Nucleus accumbens (tissue), 56 donors: ENCODE measurements at places on chromosomes 1 and 21.
A peak's percentile ranks its signal among the peaks of the same experiment; 100 is the strongest.

GRCh38 chr1:76940571-76941335, 73.5 kb downstream of the ST6GALNAC5 start:
- DNase-seq: no peak

GRCh38 chr1:159829273-159829634, 2.6 kb downstream of the SLAMF8 start:
- no peak for DNase-seq

GRCh38 chr21:25903607-25904006, 168.8 kb downstream of the GABPA start:
- no peak for DNase-seq

DNA sequence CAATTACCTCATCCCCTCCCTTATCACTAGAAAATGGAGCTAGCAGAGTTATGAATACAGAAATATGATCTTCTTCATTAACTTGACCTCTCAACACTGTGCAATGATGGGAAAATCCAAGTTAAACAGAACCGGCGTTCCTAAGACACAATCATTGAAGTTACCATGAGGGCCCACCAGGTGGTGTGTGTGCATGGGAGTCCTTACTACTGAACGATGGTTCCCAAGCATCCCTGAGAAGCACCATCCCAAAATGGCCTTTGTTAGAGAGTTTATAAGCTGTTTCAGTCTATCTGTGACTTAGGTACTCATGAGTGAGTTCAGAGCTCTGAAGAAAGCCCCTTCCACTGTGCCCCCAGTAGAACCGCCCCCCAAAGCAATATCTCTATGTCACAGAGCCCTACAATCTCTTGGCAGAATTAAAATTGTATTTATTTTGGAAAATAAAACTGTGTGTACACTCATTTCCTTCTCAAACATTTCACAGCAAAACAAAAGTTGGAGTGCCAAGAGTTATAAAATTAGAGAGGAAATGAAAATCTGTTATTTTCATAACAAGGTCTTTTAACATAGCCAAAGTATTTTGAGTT, 56.8 kb downstream of the PLD5 start:
- DNase-seq: peak; percentile 29

GRCh38 chr1:207993477-207994445, 82.8 kb upstream of the CD34 start:
- no peak for DNase-seq

GRCh38 chr1:44672254-44672955, 1.9 kb downstream of the TMEM53 start:
- no peak for DNase-seq

DNA sequence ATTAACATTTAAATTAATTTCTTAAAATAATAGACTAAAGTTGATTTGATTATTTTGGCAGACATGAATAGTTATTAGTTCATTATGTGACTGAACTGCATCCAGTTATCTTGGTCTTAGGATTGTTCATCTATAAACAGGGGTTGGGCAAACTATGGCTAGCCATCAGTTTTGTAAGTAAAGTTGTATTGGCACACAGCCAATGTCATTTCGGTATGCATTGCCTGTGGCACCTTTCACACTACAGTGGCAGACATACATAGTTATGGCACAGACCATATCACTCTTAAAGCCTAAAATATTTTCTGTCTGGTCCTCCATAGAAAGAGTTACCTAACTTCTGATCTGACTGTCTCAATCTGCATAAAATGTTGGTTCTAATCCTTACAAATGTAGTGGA, 27.2 kb downstream of the ADGRL2 start:
- DNase-seq: no peak

DNA sequence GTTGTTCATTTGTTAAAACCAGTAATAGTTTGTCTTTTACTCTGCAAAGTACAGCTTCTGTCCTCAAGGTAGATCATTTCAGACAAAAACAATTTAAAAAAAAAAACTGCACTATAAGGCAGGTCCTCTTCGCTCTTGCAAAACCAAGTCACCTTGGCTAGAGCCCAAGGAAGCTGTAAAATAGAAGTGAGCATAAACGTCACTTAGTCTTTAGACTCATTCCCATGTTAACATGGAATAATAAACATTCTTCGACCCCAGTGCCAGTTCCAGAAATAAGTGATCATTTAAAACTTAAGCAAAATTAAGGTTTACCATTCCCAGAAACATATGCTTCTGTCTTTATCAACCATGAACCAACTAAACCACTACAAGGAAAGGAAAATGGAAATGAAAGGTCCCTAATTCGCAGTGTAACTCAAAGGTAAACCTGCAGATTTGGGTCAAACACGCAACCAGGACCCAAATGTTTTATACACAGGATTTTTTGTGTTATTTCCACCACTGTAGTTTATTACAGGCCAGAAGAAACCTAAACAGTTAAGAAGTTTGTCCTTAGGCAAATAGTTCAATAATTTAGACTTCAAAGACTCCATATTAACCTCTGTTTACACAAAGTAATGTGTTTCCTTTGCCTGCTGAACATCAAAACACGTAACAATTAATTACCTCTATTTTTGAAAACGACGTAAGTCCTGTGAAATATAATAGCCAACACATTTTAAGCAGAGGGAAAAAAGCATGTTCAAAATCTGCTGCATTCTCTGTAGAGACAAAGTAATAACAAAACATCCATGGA, 54.6 kb downstream of the TGFBR3 start:
- no peak for DNase-seq

- no peak for DNase-seq
Observed at GRCh38 chr21:15000081-15000480, 64.7 kb downstream of the NRIP1 start.

DNA sequence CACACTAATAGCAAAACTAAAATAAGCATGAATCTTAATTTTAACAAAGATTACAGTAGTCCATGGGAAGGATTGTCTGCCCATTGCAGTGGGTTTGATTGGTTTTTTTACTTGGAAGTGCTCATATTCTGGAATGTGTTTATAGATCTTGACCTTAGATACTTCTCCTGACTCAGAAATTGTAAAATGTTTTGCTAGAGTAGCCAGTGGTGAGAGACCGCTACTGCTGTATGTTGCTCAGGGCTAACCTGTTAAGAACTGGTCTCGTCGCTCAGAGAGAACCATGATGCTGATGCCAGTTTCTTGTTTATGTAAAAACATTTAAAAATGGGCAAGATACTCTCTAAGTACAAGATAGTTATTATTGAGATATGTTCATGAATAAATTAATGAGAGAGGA, 99.9 kb downstream of the ROR1 start:
- DNase-seq: no peak

DNA sequence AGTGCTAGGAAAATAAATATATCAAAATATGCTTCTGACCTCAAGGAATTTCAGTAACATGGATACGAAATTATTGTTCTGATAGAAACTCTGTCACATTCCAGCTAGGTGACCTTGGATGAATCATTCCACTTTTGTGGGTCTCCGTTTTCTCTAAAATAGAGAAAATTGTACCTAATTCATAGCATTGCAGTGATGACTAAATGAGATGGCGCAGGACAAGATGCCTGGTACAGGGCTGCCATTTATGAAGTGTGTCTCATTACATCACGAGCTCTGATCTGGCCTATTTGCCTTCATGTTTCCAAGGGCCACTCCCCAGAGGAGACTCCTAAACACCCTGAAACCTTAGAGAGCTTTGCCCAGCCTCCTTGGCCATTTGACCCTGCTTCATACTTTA, 480.0 kb upstream of the USP24 start:
- no peak for DNase-seq

GRCh38 chr21:43909741-43910400, 44.8 kb downstream of the AGPAT3 start:
- no peak for DNase-seq

DNA sequence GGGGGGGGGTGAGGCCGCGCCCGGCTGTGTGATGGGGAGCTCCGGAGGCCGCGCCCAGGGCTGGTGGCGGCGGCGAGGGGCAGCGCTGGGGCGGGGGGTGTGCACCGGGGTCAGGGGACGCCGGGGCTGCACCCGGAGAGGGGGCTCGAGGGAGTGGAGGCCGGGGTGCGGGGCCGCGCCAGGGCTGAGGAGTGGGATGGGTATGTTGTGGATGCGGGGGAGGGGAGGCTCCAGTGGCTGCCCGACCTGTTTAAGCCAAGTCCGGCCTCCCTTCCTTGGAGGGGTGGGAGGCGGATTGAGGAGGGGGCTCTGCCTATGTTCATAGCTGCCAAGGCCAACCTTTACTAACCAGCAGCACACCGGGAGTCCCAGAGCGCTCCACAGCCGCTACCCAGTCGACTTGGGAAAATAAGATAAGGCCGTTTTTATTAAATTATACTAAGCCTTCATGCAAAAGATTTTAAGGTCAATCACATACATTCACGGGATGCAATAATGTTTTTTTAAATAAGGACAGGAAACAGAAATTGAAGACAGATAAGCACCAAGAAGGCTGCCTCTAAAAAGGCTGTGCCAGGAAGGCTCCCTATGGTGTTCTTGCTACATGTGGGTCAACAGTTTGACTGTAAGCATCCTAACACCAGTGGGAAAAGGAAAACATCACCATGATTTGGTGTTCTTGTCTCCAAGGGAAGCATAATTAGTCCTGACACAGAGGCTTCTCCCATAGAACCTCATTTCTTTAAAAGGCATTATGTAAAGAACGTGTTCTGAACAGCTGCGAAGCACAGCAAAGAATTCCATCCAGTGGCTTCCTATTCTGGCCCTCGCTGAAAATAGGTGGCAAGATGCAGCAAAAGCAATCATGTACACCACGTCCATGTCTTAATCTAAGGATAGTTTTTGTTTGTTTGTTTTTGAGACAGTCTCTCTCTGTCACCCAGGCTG, 626 bp upstream of the HLCS start:
- DNase-seq: no peak

- no peak for DNase-seq
Observed at GRCh38 chr1:72892461-72892860, 610.1 kb upstream of the NEGR1 start.

- no peak for DNase-seq
Observed at GRCh38 chr1:51463561-51463960, 55.5 kb downstream of the EPS15 start.

- no peak for DNase-seq
Observed at GRCh38 chr1:997993-998744, 1.7 kb downstream of the HES4 start.

DNA sequence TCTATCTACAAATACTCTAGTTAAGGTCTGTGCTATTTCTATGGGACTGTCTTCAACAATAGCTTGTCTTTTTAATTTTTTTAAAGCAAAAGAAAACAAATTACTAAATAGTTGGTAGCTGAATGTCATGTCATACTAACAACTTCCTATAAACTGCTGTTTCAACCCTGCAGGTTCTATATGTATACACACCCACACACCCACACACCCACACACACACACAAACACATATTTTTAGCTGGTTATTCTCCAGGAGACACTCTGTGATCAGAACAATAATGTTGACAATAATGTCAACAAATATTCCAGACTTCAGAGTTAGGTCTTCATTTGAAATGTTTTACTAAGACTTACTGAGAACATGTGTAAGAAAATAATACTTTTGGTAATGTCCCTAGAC, 66.7 kb downstream of the AK5 start:
- no peak for DNase-seq

- DNase-seq: no peak
Observed at GRCh38 chr1:115790356-115790755, 21.8 kb upstream of the CASQ2 start.

DNA sequence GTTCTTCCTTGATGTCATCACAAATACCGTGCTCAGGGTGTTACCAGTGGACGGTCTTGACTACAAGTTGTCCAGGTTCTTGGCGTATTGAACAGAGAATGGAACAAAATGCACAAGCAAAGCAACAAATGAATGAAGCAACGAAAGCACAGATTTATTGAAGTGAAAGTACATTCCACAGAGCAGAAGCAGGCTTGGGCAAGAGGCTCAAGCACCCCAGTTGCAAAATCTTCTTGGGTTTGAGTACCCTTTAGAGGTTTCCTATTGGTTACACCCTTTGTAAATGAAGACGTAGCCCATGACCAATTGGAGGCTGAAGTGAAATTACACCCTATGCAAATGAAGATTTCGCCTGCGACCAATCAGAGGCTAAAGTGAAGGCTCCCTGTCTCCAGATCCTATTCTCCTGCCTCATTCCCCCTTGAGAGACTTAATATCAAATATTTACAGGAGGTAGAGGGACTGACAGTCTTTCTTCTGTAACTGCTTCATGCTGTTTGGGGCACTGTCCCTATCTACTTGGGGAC, 38.3 kb downstream of the YY1AP1 start:
- DNase-seq: no peak

DNA sequence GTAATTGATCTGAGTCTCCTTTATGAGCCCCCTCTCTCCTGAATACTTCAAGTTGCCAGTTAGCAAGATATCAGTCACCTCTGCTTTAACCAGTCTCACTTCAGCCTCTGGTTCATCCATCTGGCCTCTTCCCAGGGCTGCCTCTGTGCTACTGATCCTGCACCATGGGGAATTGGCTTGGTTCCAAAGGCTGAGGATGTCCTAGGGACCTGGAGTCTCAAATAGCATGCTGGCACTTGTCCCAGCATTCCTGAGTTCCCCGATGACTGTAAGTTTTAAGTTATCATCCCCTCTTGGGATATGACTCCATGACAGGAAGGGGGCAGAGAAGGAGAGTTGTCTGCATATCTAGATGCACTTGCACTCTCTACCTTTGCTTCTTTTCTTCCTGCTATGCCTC, 252.0 kb downstream of the PTBP2 start:
- DNase-seq: no peak

DNA sequence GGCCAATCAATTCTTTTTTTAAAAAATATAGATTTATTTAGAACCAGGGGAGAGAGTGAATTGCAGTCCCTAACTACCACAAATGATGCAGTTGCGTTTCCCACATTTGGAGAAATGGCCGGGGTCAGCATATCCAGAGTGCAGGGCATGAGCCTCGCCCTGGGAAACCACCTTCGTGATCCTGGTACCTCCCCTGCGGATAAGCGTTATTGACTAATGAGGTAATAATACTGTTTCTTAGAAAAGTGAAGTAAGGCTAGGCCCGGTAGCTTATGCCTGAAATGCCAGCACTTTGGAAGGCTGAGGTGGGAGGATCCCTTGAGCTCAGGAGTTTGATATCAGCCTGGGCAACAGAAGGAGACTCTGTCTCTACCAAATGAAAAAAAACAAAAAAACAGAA, 111.5 kb upstream of the SLC45A1 start:
- DNase-seq: no peak

DNA sequence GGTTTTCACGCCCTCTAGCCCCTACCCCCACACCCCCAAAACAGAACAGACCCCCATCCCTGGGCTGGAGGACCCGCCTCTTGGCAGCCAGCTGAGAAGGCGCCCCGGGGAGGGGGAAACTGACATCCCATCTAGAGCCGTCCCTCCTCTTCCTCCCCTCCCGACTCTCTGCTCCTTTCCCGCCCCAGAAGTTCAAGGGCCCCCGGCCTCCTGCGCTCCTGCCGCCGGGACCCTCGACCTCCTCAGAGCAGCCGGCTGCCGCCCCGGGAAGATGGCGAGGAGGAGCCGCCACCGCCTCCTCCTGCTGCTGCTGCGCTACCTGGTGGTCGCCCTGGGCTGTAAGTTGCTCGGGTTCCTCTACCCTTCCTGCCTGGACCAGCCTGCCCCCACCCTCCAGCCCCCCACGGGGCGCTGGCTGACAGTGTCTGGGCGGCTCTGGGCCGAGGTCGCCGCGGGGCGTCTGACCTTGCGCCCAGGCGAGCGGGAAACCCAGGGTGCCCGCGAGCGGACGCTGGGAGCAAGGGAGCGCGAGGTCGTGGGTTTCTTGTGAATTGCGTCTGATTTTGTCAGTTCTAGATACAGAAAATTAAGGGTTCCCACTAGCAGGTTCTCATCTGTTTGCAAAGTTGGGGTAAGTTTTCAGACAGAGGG, 618 bp downstream of the JAM2 start:
- peak; percentile 64 for DNase-seq
